ENCODE measurements at places on chromosomes 16 and 17.
A peak's percentile ranks its signal among the peaks of the same experiment; 100 is the strongest.

DNA sequence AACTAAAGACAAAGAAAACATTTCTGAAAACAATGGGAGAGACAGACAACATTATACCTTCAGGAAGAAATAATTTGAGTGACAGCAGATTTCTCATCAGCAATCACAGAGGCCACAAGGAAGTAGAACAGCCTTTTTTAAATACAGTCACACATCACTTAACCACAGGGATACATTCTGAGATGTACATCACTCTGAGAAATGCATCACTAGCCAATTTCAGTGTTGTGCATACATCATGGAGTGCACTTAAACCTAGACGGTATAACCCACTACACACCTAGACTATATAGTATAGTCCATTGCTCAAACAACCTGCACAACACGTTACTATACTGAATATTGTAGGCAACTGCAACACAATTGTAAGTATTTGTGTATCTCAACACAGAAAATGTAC, 24.9 kb upstream of the ALOX12 start:
- DNase-seq: no peak

GRCh38 chr17:59149841-59150511, 5.0 kb downstream of the SKA2 start:
- DNase-seq: no peak

GRCh38 chr16:59878479-59878878, 1144.4 kb upstream of the GOT2 start:
- DNase-seq: peak; percentile 89

- no peak for DNase-seq
Measured at GRCh38 chr17:72099919-72100318, 20.9 kb upstream of the SOX9 start.

DNA sequence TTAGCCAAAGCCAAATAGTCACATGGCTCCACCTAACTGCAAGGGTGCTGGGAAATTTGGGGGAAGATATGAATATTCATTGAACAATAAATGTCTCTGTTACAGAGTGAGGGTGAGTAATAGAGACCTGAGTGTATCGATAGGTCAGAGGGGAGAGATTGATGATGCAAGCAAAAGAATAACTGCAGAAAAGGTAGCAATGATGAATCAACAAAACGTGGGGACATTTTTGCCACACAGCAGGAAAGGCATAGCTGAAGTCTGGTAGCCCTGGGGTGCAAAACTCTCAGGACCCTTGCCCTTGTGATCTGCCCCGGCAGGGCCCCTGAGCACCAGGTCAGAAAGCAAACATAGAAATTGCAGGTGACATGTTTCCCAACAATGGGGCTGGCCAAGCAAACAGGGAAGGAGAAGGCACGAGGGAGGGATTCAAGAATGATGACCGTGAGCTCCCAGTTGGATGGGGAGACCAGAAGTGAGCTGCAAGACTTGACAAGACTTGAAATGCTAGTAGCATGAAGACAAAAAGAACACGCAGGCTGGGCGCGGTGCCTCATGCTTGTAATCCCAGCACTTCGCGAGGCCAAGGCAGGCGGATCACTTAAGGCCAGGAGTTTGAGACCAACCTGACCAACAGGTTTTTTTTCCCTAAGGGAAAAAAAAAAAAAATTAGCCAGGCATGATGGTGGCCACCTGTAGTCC, 12.7 kb upstream of the HERPUD1 start:
- no peak for DNase-seq

- no peak for DNase-seq
Measured at GRCh38 chr16:12551530-12551929, 252.2 kb downstream of the CPPED1 start.

DNA sequence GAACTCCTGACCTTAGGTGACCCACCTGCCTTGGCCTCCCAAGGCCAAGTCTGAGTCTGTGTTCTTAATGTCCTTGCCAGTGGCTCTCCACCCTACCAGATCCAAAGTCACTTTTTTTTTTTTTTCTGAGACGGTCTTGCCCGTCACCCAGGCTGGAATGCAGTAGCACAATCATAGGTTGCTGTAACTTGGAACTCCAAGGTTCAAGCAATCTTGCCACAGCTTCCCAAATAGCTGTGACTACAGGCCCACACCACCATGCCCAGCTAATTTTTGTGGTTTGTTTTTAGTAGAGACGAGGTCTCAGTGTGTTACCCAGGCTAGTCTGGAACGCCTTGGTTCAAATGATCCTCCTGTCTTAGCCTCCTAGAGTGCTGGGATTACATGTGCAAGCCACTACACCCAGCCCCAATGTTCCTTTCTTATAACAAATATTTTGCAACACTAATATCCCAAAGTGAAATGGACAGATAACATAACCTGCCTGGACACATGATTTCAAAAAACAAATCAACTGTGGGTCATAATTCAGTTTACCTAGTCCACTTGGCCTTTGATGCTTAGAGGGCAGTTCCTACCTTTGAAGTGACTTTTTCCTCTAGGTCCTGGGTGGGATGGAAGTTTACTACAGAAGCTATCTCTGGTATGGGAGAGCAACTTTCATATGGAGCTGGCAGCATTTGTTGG, 4.0 kb upstream of the RAPGEFL1 start:
- no peak for DNase-seq

- no peak for DNase-seq
Measured at GRCh38 chr17:46122486-46122871, 70.8 kb downstream of the KANSL1 start.

DNA sequence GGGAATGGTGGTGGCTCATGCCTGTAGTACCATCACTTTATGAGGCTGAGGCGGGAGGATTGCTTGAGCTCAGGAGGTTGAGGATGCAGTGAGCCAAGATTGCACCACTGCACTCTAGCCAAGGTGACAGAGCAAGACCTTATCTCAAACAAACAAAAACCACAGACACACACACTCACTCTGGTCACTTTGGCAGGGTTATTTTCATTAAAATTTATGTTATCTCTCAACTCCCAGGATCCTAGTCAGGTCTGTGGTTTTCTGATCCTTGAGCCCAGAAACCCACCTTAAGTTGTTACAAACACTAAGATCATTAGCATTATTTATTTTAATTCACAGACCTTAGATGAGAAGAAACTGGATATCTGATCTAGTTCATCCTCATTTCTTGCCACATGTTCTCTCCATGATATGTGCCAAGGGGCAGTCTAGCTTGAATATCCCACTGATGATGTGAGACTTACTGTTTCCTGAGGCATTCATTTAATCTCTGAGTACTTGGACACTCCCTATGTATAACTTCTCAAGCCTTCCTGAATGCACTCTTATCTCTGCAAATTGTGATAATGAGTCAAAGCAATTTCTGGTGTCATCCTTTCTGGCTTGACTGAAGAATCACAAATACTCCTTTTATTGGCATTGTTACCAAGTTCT, 9.6 kb downstream of the ABHD15 start:
- DNase-seq: no peak

GRCh38 chr17:31248986-31249834, 47.8 kb downstream of the OMG start:
- peak; percentile 61 for DNase-seq

DNA sequence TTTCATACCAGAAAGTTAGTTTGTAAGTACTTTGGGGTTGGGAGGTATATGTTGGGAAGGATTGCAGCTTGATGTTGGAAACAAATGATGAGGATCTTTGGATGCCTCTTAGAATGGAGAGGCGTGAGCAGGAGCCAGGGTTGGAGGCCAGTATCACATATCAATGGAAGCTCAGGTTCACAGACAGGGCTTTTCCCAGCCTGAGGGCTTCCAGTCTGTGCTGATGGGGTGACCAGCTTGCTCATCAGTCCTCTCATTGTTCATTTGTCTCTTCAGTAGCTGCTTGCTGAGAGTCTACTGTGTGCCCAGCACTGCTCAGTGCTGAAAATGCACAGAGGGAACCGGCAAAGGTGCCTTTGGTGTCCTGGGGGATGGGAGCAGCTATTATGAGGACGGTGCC, 5.8 kb downstream of the DNAAF1 start:
- DNase-seq: no peak

- no peak for DNase-seq
Measured at GRCh38 chr16:89166696-89167424, 4.7 kb upstream of the CDH15 start.

- DNase-seq: no peak
Measured at GRCh38 chr17:9828296-9829295, 2.9 kb downstream of the GLP2R start.

GRCh38 chr16:82373976-82374375, 204.0 kb upstream of the MPHOSPH6 start:
- DNase-seq: no peak

GRCh38 chr17:4178651-4179050, 35.7 kb downstream of the CYB5D2 start:
- DNase-seq: no peak

- no peak for DNase-seq
Measured at GRCh38 chr17:41734139-41734948, at the start of gene HAP1. TSS of gene HAP1 (minus strand) at chr17:41734643. CDS start at chr17:41734634, 9 bp downstream.

GRCh38 chr17:15108992-15109391, 156.1 kb downstream of the PMP22 start:
- no peak for DNase-seq

GRCh38 chr16:62642677-62643076, 606.4 kb upstream of the CDH8 start:
- DNase-seq: no peak

DNA sequence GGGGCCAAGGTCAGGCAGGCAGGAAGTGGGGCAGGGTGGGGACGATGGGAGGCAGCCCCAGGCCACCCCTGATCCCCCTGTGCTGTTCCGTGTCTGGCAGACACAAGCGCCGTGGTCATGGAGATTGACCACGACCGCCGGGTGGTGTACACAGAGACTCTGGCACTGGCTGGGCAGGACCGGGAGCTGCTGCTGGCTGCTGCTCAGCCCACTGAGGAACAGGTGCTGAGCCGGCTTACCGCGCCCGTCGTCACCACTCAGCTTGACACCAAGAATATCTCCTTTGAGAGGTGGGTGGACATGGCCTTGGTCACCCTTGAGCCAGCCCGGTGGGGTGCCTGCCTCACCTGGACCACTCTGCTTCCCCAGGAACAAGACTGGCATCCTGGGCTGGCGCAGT, 13.7 kb downstream of the CORO6 start:
- no peak for DNase-seq

DNA sequence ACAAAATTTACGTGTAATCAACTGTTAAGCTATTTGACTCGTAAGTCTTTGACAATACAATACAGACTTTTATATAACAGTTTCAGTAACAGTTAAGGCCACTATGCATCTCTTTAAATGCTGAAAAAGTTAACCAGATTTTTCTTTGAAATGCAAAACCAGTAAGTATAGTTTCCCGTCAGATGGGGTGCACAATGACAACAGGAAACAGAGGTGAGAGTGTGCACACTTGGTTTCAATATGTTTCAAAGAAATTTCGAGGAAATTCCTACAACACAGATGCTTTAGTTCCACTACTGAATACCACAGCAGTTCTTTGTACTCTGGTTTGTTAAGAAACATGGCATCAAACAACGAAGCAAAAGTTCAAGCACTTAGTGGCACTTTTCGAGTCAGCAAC, 48.4 kb downstream of the RNF157 start:
- no peak for DNase-seq

DNA sequence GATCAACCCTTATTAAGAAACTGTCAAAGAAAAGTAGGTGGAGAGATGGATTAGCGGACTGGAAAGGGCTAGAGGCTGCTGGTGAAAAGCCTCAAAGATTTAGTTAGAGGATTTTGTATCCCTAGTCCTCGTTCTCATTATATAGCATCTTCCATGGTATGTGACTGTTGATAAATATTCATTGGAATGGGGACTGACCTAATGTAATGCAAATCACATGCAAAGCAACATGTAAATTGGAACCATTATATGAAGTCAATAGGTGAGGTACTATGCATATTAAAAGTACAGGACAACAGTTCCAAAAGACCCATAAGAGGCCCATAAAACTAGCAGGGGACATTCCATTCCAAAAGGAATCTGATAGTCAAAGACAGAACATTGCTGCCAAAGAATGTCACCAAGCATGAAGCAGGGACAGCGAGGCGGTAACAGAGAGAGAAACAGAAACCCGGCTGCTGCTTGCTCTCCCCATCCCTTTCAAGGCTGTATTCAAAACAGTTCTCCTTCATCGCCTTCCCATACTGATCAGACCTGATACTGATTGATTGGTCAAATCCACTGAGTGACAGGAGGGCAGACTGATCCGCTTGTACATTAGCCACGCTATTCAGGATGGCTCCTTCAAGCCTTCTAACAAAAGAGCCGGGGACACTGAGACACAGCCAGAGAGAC, 44.5 kb downstream of the SOX9 start:
- no peak for DNase-seq

DNA sequence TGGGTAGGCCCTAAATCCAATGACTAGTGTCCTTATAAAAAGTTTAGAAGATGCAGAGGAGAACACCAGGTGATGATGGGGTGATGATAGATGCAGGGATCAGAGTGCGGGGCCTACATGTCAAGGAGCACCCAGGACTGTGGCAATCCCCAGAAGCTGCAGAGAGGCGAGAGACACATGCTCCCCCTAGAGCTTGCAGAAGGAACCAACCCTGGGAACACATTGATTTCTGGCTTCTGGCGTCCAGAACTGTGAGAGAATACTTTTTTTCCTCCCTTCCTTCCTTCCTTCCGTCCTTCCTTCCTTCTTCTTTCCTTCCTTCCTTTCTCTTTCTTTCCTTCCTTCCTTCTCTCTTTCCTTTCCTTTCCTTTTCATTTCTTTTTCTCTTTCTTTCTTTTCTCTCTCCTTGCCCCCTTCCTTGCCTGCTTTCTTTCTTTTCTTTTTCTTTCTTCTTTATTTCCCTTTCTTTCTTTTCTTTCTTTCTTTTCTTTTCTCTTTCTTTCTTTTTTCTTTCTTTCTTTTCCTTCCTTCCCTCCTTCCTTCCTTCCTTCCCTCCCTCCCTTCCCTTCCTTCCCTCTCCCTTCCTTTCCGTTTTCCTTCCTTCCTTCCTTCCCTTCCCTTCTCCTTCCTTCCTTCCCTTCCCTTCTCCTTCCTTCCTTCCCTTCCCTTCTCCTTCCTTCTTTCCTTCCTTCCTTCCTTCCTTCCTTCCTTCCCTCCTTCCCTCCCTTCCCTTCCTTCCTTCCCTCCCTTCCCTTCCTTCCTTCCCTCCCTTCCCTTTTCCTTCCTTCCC, 134.3 kb downstream of the HAPSTR1 start:
- DNase-seq: no peak

GRCh38 chr17:2485543-2485942, 26.1 kb downstream of the METTL16 start:
- DNase-seq: no peak

DNA sequence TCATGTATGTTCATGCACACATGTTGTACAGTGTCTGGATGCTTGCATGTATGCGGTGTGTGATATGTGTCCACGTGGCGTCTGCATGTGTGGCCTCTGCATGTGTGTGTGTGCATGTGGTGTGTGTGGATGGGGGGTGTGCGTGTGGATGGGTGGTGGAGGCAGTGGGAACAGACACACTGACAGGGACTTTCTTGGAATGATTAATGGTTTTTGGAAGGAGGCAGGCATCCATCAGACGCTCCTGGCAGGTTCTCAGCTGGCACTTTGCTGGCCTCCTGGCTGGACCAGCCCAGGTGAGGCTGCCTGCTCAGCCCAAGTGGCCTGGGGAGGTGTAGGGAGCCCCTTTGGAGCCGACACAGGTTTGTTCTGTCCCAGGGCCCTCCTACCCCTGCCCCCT, 121.2 kb upstream of the CIBAR2 start:
- DNase-seq: no peak
